ENCODE measurements at places on chromosomes 11 and 22.

DNA sequence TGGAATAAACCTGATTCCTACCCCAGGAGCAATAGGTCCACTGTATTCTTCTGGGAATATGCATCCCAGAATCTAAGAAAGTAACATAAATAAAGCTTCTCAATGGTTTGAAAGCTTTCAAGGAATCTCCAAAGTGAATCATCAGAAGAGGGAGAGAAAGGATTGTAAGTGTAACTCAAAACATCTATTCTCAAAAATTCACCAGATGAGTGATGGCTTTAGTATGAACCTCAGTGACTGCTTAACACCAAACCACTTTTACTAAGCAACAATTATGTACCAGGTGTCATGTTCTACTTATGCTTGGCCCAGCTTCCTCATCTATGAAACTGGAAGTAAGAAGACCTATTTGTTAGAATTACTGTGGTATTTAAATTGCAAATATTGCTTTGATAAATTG, 7.4 kb downstream of the RAB38 start:
- no peak for DNase-seq

DNA sequence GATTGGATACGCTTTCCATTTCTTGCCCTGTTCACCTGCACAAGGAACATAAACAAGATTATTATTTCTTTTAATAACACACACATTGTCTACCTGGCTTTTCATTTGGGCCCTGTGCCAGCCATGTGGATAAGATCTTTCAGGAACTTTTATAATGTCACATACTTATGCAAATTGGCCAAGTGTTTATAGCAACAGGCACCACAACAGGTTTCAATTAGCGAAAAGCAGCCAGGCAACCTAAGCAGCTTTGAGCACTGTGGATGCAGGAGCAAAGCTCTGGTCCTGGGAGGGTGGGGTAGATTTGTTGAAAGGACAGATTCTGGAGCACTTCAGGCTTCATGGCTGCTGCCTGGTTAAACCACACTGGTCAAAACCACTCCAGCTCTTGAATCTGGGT, 217.4 kb downstream of the BARX2 start:
- DNase-seq, result no peak

- DNase-seq, result no peak
Measured at GRCh38 chr11:73382747-73383146, 6.5 kb downstream of the RELT start.

DNA sequence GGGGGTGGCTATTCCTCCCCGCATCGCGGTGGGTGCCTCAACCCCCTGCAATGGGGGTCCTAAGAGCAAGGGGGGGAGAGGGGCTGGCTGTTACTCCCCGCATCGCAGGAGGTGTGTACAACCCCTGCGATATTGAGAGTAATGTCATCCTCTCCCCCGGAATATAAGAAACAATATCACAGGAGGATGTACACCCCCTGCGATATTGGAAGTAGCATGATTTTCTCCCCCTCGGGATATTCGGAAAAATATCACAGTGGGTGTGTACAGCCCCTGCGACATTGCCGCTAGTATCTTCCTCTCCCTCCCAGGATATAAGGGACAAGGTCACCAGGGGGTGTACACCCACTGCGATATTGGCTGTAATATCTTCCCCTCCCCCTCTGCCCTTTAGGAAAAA, 22.5 kb upstream of the APOL5 start:
- no peak for DNase-seq

- no peak for DNase-seq
Measured at GRCh38 chr11:104163100-104164027, 583 bp downstream of the PDGFD start.

DNA sequence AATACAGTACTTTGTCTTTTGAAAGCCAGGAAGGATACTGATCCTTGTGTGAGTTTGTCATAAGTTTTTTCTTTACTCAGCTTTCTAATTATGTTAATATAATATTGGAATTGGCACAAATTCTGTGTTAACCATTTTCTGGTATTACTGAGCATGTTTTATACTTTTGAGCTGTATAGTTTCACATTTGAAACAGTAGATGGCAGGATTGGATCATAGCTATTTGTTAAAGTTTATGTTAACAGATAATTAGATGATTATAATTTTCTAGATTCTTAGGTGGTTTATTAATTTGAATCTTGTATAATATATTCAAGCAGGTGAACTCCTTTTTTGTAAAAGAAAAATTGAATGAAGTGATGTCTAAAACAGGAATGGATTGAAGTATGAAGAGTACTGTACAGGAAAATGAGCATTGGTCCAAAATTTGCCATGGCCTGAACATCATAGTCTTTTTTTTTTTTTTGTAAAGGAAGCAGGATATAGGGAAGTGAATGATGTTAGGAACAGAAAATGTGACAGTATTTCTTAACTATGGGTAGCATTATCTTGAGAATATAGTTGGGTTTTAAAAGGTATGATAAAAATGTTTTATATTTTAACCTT, 102.0 kb downstream of the CYP2R1 start:
- no peak for DNase-seq

Data from CD4-positive, alpha-beta T cell treated with Interleukin-6 at 100 ng/mL for 8 hours (primary cell).